ENCODE measurements at places on chromosomes 12 and 14.

GRCh38 chr14:76664790-76665189 is 96.5 kb upstream of the VASH1 start:
- DNase-seq = no peak

DNA sequence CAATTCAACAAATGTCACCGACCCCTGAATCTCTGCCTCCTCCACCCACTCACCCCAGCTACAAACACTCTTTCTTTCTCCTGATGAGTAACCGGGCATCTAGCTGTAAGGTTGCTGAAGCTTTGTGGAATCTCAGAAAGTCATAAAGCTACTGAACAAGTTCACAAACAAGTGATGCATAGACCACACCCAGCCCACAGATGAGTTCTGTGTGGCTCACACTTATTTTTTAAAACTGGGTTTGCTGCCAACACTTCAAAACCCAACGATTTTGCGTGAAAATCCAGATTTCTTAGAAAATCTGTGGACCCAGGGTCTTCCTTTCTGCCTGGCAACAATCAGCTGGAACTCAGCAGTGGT is 96.1 kb downstream of the APAF1 start:
- no peak for DNase-seq

DNA sequence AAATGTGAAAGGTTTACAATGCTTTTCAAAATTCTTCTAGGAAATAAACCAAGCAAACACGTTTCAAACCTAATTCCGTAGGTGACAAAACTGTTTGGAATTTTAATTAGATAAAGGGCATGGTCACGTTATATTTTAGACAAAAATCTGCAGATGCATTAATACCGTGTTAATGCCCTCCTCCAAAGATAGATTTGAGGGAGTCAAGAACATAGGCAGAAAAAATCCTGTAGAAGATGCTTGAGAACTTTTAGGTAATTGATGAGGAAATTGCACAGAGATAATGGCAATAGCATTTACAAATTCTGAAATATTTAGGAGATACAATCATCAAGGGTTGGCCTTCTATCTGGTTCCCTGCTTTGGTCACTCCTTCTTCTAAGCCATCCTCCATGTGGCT is 212.6 kb downstream of the TMTC3 start:
- DNase-seq = no peak

- no peak for DNase-seq
Measured at GRCh38 chr14:90871605-90872233, 55.5 kb upstream of the TTC7B start.
